ENCODE measurements at places on chromosomes 7 and 10. TPM values are rescaled to one million over a fixed set of nuclear protein-coding genes. Genes with fewer than 3 reads are reported as not detected.

FAM237B gene
- total RNA-seq, result not detected

RBM20 gene
- 103 TPM for total RNA-seq

PNLIPRP3 gene
- total RNA-seq, result not detected

GRCh38 chr10:31142026-31142425 lies 110.4 kb upstream of the ZNF438 start:
- DNase-seq, result no peak

GRCh38 chr10:30048768-30049517 lies 10.4 kb downstream of the JCAD start:
- no peak for DNase-seq

DNA sequence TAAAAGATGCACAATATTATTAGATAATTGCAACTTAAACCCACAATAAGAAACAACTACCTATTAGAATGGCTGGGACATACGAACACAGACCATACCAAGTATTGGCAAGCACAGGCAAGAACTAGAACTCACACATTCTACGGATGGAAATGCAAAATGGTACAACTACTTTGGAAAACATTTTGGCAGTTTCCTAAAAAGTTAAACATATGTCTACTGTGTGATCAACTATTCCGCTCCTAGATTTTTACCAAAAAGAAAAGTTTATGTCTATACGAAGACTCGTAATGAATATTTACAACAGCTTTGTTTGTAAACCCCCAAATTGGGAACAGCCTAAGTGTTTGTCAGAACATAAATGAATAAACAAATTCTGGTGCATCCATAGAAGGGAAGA lies 194.7 kb downstream of the FGFR2 start:
- no peak for DNase-seq

- DNase-seq, result no peak
Measured at GRCh38 chr10:84212014-84212413, 13.3 kb downstream of the LRIT2 start.

Data from Right ventricle myocardium inferior (tissue), 1 donor.